Activated CD8-positive, alpha-beta memory T cell treated with anti-CD3 and anti-CD28 coated beads, Interleukin-2, amount 50 U/mL, for 48 hours (primary cell): ENCODE measurements at places on chromosomes 16 and 17.

- DNase-seq, result no peak
Observed at GRCh38 chr16:27322858-27323780, 9.3 kb downstream of the IL4R start.

DNA sequence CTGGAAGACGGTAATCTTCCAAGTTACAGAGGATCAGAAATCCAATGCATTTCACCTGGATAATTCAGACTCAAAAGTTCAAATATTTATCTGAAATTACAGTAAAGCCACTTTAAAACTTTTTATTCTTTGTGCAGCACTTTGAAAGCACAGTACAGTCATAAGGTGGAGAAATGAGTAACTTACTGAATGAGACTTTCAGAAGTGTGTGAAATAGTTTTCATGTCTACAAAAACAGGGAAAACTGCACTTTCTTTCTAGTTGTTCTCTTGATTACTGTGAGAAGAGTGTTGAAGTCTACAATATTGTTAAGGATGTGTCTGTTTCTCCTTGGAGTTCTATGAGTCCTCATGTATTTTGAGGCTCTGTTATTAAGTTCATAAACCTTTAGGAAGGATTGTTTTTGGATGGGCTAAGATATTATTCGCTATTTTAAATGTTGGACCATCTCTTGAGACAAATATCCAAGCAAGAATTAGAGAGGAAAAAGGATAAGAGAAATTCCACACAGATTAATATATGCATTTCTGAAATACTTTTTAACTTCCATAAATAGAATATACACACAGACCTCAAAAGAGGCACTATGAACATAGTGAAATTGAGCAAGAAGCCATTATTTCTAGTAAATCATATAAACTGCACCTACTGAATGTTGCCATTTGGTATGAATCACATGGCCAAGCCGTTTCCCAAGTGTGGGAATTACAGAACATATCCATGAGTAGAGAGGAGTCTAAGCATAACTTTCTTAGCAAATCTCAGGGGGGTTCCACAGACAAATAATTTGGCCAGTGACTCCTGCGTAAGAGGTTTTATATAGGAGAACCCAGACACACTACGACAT, 83.6 kb upstream of the PLEKHM1 start:
- no peak for DNase-seq

- DNase-seq, result no peak
Observed at GRCh38 chr17:74480290-74480689, 13.9 kb downstream of the CD300A start.

GRCh38 chr17:9446528-9446927, 129.1 kb downstream of the STX8 start:
- DNase-seq, result no peak

DNA sequence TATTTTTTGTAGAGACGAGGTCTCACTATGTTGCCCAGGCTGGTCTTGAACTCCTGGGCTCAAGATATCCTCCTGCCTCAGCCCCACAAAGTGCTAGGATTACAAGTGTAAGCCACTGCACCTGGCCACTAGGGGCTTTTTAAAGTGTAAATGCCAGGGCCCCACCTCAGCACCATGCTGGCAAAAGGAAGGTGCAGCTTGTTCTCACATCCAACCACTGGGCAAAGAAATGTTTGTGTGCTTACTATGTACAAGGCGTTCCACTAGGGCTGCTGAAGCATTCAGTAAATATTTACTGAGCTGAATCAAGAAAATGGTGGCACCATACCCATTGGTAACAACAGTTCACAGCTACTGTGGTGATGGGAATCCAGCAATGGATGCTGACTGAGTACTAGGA, 22.6 kb downstream of the COG1 start:
- no peak for DNase-seq

DNA sequence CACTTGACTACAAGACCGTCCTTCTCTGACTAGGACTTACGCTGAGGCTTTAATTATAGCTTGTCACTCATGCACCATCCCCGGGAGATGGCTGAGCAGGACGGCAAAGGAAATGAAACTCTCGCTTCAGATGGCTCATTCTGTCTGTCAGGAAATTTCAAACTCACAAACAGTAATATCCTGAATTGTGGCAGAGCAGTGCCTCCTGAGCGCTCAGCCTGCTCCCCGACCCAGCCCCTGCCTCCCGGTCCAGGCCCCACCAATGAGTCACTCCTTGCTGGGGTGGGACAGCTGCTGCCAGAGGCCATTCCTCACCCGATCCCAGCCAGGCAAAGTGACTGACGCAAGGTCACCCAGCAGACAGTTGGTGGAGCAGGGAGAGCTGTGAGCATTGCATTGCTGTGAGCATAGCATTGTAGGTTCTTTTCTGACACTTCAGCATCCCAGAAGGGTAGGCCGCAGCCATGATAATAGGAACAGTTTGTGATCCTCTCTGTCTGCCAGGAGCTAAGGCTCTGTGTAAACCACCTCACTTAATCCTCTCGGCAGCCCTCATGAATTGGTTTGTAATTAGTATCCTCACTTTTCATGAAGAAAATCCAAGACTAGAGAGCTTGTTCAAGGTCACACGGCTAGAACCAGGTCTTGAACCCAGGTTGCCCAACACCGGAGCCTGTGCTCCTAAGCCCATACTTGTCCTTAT, 20.9 kb downstream of the CCDC182 start:
- DNase-seq, result no peak

GRCh38 chr17:27808628-27809027, 8.3 kb upstream of the NOS2 start:
- DNase-seq, result no peak

- DNase-seq, result no peak
Observed at GRCh38 chr17:15947271-15947670, 2.3 kb downstream of the ADORA2B start.

DNA sequence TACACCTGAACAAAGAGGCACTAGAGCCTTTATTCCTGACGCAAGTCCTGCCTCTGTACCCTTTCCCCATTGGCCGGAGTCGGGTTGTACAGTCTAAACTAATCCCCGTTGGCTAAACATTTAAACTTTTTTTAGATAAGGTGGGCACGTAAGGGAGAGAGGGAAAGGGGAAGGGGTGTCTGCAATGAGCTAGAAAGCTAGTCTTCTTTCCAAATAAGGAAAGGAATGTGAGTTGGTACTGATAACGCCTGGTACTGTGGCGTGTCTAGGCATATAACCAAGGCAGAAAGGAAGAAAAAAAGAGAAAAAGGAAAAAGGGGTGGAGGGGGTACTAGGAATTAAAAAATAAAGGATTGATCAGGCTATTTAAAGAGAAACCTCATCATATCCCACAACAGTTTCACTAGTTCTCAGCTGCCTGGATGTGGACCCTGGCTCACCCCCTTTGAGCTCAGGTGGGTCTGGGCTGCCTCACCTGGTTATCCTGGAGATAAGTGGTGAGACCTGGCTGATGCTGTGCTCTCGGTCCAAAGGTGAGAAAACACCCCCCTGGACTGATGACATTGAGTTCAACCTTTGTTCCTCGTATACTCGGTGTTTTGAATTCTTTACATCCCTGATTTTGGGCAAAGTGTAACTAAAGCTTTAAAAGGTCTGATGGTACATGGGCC, 90.9 kb upstream of the EEF2KMT start:
- no peak for DNase-seq

DNA sequence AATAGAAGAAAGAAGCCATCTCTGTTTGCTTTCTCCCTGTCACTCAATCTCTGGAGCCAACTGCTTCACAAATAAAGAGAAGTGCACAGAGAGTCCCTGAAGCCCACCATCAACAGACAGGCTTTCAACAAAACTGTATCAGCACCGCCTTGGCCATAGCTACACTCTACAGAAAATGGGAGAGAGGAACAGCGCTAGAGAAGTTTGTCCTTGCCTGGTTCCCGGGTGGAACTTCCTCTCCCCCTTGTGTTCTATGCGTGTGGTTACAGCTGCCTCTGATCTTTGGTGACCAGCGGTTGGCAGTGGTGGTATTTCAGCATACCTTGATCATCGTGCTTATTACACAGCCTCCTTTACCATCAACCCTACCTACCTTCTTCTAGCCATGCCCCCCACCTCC, 91.4 kb upstream of the CCL2 start:
- DNase-seq, result no peak

DNA sequence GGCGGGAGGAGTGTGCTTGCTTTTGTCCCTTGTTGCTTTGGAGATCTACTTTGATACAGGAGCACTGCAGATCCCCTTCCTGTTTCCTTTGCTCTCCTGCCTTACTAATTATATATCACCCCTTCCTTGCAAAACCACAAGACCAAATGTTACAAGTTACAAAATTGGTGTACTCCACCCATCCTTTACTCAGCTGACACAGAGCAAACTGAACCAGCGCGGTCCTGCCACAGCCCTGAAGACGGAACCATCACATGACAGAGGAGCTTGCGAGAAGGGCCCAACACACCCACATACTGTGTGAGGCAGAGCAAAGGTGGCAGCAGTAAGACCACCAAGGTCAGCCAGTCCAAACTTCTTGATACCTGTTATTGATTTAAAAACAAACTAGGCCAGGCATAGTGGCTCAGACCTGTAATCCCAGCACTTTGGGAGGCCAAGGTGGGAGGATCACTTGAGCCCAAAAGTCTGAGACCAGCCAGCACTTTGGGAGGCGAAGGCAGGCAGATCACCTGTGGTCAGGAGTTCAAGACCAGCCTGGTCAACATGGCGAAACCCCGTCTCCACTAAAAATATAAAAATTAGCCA, 33.2 kb downstream of the CYTH1 start:
- DNase-seq, result peak; percentile 80

DNA sequence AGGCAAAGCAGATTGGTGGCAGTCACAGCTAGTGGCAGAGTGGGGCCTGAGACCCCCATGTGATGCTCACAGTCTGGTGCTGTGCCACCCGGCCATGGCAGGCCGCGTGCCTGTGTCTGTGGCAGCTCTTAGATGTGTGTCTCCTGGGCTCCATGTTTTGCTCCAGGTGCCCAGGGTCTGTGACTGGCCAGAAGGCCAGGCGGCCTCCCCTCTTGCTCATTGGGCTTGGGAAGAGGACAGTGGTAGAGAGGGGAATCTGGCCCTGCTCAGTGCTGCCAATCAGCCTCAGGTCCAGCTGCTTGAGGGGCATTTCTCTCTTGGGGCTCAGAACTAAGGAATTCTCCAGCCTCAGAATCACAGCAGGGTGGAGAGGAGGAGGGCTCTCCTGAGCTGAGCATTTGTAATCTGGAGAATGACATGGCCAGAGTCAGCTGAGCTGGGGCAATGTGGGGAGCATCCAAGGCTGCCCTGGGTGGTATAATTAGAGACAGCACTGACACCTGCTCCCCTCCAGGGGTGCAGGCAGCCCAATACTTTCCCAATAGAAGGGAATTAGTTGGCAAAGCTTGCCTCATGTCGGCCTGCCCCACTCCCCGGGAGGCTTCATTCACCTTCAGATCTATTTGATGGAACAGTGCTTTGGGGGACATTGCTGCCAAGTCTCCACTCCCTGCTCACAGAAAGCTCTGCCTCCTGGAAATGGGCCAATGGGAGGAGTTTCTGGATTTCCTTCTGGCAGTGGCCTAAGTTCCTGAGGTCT, 2.7 kb upstream of the LASP1NB start:
- peak; percentile 53 for DNase-seq

GRCh38 chr17:58272367-58273280, 8.1 kb downstream of the MPO start:
- DNase-seq, result peak; percentile 40

DNA sequence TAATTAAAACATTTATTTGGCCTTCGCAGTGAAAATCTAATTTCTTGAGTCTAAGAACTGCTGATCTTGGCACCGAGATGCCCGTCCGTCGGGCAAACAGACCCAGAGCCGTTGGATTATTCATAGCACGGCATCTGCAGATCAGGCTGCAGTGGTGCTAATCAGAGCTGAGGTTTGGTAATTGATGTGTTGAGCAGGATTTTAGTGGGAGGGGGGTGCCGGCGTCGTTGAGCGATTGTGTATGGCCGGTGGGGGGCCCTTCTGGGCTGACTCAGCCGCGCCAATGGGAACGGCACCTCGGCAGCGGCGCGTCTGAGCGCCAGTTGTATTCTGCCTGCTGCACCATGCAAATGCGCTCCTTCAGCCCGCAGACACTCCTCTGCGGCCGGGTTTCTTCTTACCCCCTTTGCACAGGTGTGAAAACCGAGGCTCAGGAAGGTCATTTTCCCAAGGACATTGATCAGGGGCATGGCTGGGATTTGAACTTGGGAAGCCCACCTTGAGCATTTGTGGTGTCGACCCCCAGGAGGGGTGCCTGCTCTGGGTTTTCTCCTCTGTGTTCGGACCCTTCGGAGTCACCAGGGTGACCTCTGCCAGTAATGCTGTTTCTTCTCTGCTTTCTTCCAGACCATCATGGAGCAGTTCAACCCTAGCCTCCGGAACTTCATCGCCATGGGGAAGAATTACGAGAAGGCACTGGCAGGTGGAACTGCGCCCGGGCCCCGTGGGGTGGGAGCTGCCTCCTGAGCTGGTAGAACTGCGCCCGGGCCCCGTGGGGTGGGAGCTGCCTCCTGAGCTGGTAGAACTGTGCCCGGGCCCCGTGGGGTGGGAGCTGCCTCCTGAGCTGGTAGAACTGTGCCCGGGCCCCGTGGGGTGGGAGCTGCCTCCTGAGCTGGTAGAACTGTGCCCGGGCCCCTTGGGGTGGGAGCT, 18.4 kb downstream of the BAIAP2 start:
- no peak for DNase-seq

DNA sequence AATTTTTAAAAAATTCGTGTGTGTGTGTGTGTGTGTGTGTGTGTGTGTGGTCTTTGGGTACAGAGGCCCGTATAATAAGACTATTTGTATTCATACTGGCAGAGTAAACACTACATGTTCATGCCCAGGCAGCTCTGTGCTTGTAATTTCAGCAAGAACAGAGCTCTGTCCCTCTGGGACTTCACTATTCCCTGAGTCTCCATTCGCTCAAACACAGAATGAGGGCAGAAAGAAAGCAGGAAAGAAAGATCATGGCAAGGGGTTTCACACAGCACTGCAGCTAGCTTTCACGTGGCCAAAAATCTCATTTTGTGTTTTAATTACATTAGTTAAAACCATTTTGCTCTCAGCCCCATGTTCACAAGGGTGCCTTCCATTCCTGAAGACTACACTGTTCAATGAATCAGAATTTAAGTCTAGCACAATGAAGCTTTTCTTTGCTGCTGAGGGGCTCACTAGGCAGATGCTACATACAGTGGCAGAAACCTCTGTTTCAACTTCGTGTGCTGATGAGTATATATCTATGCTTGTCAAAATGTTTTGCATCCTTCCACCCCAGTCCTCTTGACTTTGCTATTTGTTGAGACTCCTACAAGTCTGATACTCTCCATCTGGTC, 198.4 kb upstream of the C17orf78 start:
- DNase-seq, result no peak

GRCh38 chr17:77597418-77598240, 360.9 kb upstream of the TNRC6C start:
- DNase-seq, result no peak

DNA sequence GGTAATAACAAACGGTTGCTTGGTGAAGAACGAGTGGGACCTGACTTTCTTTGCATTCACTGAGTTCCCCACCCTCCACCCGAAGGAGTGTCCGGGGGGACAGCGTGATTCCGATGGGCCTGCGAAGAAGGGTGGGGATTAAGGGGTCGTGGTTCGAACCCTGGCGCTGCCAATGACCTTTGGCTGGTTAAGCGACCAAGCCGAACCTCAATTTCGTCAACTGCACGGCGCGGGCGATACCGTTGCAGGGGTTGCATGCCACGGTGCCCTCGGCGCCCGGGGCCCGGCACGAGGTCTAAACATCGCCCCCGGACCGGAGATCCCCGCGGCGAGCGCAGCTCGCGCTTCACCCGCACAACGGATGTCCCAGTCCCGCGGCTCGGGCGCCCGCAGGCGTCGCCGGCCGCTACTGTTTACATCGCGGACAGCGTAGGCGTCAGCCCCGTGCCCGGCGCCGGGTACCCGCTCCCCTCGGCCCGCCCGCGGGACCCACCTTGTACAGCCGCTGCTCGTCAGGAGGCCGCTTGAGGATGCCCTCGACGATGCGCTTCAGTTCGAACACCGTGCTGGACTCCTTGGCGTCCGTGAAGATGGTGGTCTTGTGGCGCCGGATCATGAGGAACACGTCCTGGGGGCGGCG, 460 bp downstream of the ELOB start:
- DNase-seq, result peak; percentile 73
